Jurkat, Clone E6-1 (cell line): ENCODE measurements at places on chromosomes 2 and 18.

DNA sequence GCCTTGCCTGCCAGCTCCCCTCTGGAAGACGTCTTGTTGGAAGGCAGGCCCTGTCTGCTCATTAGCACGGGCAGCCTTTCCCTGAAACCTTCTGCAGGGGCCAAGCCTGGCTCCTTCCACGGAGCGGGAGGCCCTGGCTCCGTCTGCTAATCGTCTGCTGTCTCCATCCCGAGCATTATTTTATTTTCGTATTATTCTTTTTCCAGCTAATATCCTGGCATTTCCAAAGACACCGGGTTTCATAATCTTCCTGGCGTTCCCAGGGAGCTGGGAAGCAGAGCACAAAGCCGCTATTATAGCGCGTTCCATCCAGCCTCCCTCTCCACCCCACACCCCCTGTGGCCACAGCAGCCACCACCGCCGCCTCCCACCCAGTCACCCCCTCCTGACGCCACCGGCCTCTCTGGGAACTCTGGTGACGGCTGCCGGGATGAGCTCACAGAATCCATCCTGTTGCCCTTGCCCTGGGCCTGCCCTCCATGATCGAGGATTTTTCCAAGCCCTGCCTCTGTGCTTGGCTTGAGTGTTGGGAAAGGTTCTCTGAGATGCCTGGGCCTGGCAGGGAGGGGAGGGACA is 125.5 kb downstream of the DYSF start:
- DNase-seq, result no peak

- DNase-seq, result no peak
Measured at GRCh38 chr18:33372442-33372841, 68.1 kb downstream of the CCDC178 start.

- no peak for DNase-seq
Measured at GRCh38 chr2:132651115-132652045, 18.6 kb downstream of the LYPD1 start.

GRCh38 chr2:138023298-138023697 is 59.0 kb downstream of the HNMT start:
- DNase-seq, result no peak

GRCh38 chr2:206442833-206443734 is at the start of gene ADAM23:
Gene ADAM23 (plus strand): TSS chr2:206443532. CDS start chr2:206443867, 335 bp downstream.
- no peak for DNase-seq

GRCh38 chr2:135818937-135819610 is 17.9 kb downstream of the LCT start:
- DNase-seq, result peak; percentile 83

GRCh38 chr2:100192825-100193224 is 50.4 kb upstream of the AFF3 start:
- no peak for DNase-seq

- no peak for DNase-seq
Measured at GRCh38 chr2:62415518-62415917, 90.5 kb downstream of the TMEM17 start.

DNA sequence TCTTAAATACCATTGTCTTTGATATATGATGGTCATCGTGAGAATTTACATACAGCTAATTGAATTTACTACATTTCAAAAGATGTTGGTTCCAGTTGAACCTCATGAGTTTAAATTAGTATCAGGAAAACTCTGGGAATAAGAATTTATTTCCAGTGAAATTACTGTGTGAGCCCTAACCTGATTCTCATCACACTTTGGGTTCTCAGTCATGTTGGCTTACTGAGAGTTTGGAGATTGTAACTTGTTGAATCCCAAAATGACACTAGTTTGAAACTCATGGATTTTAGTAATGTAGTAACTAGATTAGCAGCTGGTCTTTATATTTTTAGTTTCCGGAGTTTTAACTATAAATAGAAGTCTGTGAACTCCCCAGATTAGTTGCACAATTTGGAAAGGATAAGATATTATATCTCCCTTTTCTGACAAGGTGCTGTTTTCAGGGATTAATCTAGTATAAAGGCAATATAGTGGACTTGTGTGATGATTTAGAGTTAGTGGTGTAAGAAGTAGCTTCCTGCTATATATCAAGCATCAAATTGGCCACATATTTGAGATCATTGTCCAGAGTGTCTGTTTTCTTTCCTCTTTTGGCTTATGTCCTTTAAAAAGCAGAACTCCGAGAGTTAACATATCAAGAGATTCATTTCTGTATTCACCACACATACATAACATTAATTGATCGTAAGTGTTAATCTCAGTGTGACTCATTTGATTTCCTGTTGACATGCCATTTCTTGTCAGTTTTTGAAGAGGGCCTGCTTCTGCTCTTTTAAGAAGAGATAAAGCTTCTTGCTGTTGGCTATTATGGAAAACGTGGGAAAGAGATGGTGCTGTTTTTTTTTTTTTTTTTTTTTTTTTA is 15.7 kb downstream of the NDUFV2 start:
- no peak for DNase-seq

DNA sequence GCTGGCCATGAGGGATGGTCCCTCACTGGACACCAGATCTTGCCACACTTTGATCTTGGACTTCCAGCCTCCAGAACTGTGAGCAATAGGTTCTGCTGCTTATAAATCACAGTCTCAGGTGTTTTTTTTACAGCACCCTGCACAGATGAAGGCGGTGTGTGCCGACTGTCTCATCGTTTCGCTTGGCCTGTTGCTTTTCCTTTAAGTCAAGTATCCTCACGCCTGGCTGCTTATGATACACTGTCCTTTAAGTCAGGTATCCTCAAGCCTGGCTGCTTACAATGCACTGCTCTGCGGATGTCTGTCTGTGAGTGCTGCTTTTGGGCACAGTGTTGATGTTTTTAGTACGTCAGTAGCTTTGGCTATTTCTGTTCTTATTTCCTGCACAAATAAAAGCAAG is 40.3 kb downstream of the SALL3 start:
- DNase-seq, result no peak

DNA sequence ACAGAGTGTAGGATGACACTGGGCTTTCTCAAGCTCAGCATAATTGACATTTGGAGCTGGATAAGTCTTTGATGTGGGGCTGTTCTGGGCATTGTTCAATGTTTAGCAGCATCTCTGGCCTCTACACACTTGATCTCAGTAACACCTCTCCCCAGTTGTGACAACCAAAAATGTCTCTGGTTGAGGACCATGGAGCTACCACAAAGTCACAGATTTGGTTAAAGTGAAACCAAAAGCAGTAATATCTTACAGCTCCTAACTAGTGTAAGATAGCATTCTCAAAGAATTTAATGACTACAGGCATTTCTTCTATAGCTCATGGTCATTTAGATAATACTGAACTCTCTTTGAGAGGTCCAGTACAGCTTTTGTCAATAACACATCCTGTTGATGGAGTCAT is 23.4 kb upstream of the PAX3 start:
- no peak for DNase-seq

GRCh38 chr2:54419388-54419787 is 36.7 kb upstream of the SPTBN1 start:
- DNase-seq, result no peak

GRCh38 chr2:111171337-111171930 is 50.7 kb downstream of the BCL2L11 start:
- no peak for DNase-seq

DNA sequence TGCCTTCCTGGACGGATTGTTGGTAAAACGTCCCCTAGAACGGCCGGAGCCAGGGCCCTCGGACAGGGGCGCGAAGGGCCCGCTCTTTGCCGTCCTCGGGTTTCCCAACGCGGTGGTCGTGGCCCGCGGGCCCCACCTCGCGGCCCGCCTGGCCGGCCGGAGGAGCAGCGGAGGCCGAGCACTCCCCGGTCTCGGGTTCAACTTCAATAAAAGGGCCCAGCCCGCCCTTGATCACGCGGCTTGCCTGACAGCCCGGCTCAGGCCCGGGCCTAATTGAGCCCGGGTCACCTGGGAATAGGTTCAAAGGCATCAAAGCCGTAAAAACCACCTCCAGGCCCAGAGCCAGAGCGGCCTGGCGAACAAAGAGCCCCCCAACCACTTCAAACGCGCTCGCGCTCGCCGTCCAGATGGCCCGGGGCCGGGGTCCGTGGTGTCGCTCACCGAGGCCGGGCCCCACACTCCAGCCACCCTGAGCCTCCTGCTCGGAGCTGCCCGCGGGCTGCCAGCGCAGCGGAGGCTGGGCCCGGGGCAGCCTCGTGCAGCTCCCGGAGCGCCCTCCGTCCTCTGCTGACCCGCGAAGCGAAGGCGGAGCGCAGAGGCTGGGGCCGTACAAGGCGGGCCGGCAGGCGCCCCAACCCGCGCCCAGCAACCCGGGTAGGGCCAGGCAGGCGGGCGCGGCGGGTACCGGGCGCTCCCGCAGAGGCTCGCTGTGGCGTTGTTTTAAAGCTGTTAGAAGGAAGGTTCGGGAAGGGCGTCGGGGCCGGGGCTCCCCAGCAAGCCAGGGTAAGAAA is 1.1 kb upstream of the TWIST2 start:
- no peak for DNase-seq

GRCh38 chr2:225008935-225009334 is 33.3 kb downstream of the DOCK10 start:
- DNase-seq, result peak; percentile 41

- DNase-seq, result no peak
Measured at GRCh38 chr2:224405841-224406370, 4.0 kb upstream of the FAM124B start.

DNA sequence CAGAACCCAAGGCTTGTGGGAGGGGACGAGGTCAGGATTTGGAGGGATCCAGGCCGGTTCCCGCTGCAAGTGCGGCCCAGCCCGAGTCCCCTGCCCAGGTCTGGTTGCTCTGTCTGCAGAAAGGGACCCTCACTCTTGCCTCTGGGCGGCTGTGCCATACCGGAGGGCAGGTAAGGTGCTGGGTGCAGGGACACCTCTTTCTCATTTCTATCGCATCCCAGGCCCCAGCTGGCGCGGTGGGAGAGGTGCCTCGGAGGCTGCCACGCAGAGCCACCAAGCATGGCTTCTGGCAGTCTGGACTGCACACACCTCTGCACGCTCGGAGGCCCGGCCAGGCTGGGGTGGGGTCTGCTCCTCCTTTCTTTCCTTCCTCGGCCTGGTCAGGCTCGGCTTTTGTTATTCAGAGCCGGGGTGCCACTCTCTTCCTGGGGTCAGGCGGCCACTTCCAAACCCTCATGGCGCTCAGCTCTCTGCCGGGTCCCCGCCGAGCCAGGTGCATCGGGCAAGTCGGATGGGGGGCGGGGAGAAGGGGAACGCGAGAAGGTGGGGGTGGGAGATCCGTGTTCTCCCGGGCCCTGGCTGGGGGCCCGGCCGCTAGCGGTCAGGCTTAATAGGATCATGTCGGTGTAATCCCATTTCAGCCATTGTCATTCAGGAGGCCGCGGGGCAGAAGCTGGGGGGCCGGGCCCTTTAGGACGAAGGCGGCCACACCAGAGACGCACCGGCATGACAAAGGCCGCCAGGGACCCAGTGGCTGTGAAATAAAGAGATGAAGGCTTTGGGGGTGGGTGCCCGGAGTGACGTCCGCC is 9.0 kb downstream of the GBX2 start:
- no peak for DNase-seq

DNA sequence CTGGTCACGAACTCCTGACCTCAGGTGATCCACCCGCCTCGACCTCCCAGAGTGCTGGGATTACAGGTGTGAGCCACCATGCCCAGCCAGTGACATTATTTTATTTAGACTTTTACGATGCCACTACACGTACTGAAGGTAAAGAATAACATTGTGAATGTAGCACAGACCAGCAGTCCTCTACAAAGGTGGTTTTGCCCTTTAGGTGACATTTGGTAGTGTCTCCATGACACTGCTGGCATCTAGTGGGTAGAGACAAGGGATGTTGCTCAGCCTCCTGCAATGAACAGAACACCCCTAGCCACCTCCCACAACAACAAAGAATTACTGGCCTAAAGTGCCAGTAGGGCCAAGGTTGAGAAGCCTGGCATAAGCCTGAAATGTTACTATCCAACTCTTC is 69.5 kb downstream of the MYOM1 start:
- no peak for DNase-seq

DNA sequence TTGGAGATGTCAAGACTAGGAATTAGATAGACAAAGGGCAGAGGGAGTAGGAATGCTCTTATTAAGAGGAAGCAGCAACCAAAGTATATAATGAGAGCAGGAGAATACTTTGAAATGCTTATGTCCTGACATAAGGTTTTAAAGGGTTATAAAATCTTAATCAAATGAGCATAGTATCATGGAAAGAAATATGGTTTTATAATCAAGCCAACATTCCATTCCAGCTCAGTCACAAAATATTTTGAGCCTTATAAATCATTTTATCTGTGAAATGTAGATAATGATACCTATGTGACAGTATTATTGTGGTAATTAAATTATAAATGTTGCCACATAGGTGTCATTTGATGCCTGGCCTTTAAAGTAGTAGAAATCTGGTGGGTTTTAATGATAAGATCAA is 17.6 kb downstream of the VSNL1 start:
- no peak for DNase-seq
